ENCODE measurements at places on chromosomes 3 and 15.

GRCh38 chr3:168511428-168512014 lies 415.8 kb upstream of the GOLIM4 start:
- DNase-seq: peak; percentile 20

- no peak for DNase-seq
Observed at GRCh38 chr15:36953346-36953745, 147.0 kb downstream of the MEIS2 start.

- DNase-seq: no peak
Observed at GRCh38 chr3:60023189-60023588, 973.4 kb upstream of the CFAP20DC start.

GRCh38 chr3:12875857-12876836 lies 34.8 kb upstream of the RPL32 start:
- DNase-seq: no peak

GRCh38 chr15:75891895-75892294 lies 11.8 kb upstream of the FBXO22 start:
- peak; percentile 49 for DNase-seq

GRCh38 chr3:45753095-45753494 lies 43.2 kb downstream of the SLC6A20 start:
- DNase-seq: no peak

GRCh38 chr3:124812291-124813265 lies 74.6 kb downstream of the ITGB5 start:
- peak; percentile 35 for DNase-seq

- peak; percentile 99 for DNase-seq
Observed at GRCh38 chr3:45167011-45167911, 21.1 kb upstream of the CDCP1 start.

- peak; percentile 35 for DNase-seq
Observed at GRCh38 chr3:57961828-57962447, 46.3 kb upstream of the FLNB start.

- no peak for DNase-seq
Observed at GRCh38 chr3:170075441-170076091, 37.8 kb downstream of the GPR160 start.

GRCh38 chr3:18308096-18308650 lies 117.0 kb downstream of the SATB1 start:
- DNase-seq: no peak

GRCh38 chr3:10692039-10692622 lies 123.9 kb upstream of the SLC6A11 start:
- no peak for DNase-seq

- no peak for DNase-seq
Observed at GRCh38 chr15:44812029-44812517, 75.7 kb downstream of the TRIM69 start.

DNA sequence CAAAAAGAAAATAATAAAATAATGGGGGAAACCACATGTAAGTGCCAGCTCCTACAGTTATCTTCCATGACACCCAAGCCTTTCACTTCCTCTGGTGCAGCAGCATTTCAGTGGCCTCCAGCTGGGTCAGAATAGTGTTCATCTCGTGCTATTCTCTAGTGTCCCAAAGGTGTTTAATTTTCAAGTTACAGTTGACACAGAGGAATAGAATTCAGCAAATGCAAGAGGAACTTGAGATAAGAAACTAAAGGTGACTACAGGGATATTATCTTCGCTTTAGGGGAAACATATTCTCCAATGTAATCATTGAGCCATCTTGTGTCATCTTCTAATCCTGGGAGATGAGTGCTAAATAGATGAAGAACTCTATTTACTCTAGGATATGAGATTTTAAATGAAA lies 212.8 kb downstream of the EPHA3 start:
- no peak for DNase-seq

DNA sequence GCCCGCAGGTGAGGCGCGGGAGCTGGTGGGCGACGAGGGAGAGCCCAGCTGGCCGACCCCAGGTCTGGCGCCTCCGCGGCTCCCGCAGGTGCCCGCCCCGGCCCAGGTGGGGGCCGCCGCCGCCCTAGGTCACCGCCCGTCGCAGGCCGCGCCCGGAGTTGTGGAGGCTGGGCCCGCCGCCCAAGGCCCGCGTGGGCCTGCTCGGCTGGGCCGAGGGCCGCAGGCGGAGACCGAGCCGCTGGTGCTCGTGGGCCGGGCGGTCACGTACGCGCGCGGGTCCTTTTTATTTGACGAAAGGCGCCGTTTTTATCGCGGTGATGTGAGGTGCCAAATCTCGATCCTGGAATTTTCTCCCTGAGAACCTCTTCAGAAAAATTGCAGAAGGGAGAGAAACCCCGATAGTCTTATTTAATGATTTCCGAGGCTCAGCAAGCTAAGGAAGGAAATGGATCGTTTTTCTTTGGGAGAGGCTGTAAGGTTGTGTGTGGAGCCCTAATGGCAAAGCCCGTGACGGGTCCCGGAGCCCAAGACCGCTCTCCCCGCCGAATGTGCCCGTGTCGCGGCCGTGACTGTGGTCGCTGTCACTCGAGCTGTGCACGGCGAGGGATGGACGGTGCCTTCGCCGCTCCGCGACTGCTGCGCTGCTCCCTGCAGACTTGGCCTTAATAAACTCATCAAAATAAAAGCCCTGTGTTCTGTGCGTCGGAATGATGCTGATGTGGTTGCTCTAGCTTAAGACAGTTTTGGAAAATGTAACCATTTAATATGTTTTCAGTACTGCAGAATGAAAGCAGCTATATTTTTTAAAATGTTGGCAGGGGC lies 612 bp downstream of the APPL1 start:
- peak; percentile 82 for DNase-seq

- DNase-seq: no peak
Observed at GRCh38 chr15:88493844-88494243, 26.3 kb downstream of the MRPS11 start.

- no peak for DNase-seq
Observed at GRCh38 chr3:176848431-176849214, 348.7 kb downstream of the TBL1XR1 start.

- no peak for DNase-seq
Observed at GRCh38 chr15:39628546-39629257, 47.8 kb downstream of the THBS1 start.

DNA sequence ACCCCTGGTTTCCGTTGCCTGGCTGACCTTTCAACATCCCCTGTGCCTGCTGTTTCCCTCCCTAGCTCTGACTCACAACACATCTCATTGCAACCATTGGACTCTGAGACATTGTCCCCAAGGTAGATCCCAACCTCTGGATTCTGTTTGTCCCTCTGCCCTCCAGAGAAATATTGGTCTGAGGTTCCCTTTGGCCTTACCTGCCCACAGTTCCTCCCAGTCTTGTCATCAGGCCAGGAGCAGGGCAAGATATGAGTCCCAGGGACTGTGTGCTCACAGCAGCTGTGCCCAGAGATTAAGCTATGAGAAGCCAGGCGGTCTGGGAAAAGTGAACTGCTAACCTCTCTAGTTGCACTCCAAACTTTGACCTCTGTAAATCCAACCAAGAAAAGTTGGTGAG lies 168.2 kb upstream of the NR2F2 start:
- DNase-seq: no peak
